NCI-H1105 treated with DMSO at 0.1 percent for 48 hours (cell line): ENCODE measurements at places on chromosomes 1 and 21.

DNA sequence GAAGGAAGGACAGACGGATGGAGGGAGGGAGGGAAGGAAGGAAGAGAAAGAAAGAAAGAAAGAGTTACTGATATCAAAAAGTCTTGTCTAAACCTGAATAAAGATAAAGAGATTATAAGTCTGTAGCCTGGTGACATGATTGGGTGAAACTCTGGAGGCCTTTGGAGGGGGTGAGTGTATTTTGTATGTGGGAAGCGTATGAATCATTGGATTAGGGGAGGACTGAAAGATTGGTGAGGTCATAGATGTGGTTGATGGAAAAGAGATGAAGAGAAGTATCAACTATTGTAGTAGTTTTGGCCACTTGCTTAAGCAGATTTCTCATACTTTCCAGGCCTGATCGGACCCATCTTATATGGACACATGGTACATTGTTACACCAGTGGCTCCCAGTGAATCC lies 11.5 kb upstream of the KCNJ6 start:
- DNase-seq = no peak

DNA sequence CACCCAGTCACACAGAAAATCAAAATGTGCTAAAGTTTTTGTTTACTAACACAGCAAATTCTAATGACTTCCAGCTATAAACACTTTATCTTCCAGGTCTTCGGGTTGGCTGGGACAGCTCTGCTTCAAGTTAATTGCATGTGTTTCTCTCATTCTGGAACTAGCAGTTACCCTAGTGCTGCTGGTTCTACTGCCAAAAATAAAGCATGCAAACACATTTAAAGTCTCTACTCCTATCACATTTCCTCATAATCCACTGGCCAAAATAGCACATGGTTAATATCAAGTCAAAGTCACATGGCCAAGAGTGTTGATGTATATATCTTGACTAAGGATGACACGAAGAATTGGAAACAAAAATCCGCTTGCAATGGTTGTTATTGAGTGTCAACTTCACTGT lies 973.1 kb upstream of the ADGRL2 start:
- no peak for DNase-seq

DNA sequence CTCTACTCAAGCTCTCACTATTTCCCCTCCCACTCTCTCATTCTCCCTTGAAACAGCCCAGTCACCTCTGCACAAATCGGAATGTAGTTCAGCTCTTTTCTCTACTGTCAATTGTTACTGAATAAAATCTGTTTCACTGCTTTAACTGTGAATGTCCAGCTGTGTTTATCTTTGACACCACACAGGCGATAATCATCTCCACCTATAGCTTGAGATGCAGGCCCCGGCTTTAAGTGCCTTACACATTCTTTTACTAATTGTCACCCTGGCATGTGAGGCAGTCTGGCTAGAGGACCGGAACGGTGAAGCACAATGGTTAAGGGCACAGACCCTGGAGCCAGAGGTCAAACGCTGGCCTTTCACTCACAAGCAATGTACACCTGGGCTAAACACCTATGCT lies 122.8 kb upstream of the C8B start:
- DNase-seq = no peak

DNA sequence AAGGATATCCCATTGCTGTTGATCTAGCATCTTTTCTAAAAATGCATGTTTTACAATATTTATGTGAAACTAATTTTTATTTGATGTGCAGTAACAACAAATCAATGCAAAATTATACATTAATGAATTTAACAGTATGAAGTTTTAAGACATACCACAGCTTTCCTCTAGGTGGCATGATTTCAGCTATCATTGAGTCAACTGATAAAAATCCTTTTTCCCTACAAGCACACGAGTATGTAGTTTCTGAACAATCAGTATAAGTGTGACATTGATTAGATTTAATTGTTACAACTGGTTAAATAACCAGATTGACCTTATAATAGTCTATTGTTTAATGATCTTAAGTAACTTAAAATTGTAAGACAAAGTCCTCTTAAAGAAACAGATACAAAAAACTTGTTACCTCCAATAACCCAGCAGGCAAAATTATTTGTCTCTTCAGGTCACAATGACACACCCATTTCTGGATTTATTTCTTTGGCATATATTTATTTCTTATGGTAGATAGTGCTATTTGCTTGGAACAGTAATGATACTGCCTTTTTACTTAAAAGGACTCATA lies 5.8 kb upstream of the TGFB2 start:
- DNase-seq = peak; percentile 44

DNA sequence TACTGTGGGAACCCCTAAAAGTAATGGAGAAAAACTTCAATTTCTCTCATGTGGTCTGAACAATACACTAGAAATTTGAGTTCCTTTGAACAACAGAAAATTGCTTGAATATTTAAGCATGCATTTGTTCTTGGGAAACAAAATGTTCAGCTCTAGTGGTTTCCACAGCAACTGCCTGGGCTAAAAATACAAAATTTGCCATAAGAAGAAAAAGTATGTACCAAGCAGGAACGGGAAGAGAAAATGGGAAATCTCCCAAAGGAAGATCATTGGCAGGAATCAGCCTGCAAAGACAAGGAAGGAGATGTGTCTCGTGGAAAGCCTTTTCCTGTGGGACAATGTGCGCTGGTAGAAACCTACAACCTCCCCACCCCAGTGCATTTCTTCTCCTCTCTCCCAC lies 119.0 kb upstream of the DPT start:
- no peak for DNase-seq

DNA sequence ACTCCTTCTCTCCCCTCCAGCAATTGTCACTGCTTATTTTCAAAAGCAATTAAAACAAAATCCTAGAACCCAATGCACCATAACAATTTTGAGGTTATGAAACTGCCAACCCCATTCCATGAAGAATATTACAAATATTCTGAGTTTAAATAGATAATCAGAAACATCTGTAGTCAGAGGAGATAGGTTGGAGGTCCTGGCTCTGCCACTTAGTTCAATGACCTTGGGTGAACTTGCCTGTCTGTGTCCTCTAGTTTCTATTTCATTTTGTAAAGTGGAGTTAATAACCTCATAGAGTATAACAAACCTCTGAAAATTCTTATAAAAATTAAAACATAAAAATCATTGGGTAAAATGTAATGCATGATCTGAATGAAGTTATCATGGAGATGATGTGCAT lies 164.6 kb downstream of the KCTD3 start:
- no peak for DNase-seq

DNA sequence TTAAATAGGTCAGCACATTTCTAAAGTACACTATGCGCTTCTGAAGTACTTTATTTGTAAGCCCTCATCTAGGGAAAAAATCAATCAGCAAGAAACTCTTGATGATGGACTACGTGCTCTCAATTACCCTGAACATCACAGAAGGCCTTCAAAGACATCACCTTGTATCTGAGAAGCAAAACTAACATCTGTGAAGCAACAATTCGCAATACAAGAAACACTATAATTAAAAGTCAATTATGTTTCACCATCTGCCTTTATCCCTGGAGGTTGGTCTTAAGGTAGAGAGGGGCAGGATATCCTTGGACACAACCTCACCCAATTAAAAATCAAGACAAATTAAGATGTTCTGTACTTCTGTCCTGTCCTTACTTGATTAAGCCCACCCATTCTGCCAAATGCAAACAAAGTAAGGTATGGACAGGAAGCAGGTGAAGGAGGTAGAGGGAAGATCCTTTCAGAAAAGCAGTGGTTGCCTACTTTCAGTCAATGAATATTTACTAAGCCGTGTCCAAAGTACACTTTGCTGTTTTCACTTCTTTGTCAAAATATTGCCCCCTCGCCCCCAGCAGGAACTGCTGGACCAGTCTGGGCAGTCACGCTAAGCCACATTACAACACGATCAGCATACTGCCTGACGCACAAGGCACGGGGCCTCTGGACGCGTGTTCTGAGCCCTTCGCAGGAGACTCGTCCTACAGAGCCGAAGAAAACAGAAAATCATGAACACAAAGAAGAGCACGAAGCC lies 887 bp downstream of the SLC19A2 start:
- peak; percentile 70 for DNase-seq

DNA sequence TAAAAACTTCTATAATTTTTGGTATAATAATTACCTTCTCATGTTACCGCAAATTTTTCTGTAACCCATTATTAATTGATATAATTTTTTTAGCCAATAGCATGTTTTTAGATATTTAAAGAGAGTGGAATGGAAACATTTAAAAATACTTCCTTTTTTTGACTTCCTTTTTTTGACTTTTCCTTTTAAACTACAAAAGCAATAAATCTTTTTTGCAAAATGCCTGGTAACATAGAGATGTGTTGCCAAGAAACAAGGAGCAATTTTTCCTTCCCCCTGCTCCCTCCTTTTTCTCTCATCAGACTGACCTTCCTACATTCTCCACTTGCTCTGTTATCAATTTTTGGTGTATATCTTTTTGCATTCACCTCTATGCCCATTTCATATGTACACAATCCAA lies 666.2 kb downstream of the ADGRL2 start:
- DNase-seq = no peak

- no peak for DNase-seq
Observed at GRCh38 chr1:85144351-85144750, 56.5 kb downstream of the SYDE2 start.

DNA sequence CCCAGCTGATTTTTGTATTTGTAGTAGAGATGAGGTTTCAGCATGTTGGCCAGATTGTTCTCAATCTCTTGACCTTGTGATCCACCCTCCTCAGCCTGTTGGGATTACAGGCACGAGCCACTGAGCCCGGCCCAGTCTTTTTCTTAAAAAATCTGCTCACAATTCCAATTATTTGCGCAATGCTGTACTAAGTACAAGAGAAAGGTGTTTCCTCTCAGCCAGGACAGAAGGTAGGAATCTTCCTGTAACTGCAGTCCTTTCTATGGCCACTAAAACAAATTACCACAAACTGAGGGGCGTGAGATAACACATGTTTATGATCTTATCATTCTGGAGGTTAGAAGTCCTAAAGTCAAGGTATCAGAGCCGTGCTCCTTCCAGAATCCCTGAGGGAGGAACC lies 6.9 kb upstream of the CBR3 start:
- DNase-seq = no peak
